Glutamatergic neuron (in vitro differentiated cells): ENCODE measurements at places on chromosomes 3 and 15.

GRCh38 chr3:129353589-129353941 lies 74.9 kb downstream of the EFCAB12 start:
- DNase-seq = no peak
- H3K27me3 ChIP-seq = peaks cover 6% of the 10 kb centered on the region
- H3K36me3 ChIP-seq = peaks cover 13% of the 10 kb centered on the region
- no peaks in the 10 kb centered on the region for H3K4me1 ChIP-seq
- no peak overlapping the region for H3K4me3 ChIP-seq

DNA sequence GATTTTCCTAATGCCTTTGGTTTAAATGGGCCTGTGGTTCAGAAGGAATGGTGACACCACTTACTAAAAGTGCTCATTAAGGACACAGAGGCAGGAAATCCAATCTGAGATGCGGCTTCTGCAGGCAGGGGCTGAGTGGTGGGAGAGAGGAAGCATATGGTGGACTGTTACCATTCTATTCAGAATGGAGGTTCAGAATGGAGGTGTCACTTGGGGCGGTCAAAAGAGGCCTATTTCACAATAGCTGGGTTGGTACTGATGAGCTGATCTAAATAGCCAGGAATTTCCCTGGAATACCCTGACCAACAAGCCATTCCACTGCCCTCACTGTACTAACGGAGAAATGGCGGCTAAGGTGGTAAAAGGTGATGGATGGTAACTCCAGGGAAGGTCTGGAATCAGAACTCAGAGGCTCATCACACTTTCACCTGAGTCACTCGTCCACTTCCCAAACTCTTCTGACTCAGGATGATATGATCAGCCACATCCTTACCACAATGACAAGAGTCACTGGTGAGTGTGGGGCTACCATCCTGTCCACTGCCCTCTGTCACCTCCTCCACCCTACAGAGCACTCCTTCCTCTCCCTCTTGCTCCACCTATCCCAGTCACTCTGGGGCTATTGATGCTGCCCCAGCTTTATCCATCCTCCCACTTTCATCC lies 15.7 kb downstream of the RFT1 start:
- H3K36me3 ChIP-seq = no peaks in the 10 kb centered on the region
- DNase-seq = no peak
- H3K4me1 ChIP-seq = no peaks in the 10 kb centered on the region

DNA sequence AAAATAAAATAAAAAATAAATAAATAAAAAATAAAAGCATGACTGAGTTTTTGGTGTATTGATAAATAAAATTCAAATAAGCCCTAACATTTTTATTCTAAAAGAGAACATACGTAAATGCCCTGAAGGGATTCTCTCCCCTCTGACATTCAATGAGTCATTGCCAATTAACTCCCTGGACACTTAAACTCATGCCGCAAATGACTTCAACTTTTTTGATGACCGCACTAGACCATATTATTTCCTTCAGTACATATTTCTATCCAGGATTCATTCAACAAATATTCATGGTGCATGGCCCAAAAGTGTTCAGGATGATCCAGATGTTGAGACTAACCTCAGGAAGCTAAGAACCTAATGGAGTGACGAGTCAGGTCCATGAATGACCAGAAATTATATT lies 195.9 kb upstream of the LRRN1 start:
- H3K4me1 ChIP-seq = peaks cover 10% of the 10 kb centered on the region
- no peak overlapping the region for H3K27ac ChIP-seq
- H3K27me3 ChIP-seq = peaks cover 6% of the 10 kb centered on the region
- DNase-seq = no peak
- H3K36me3 ChIP-seq = no peaks in the 10 kb centered on the region
- H3K4me3 ChIP-seq = no peak overlapping the region

- DNase-seq = no peak
- H3K27ac ChIP-seq = no peak overlapping the region
- no peak overlapping the region for H3K4me3 ChIP-seq
- H3K4me1 ChIP-seq = peaks cover 5% of the 10 kb centered on the region
- H3K36me3 ChIP-seq = no peaks in the 10 kb centered on the region
These were observed 61.1 kb downstream of the MLH1 start for GRCh38 chr3:37054370-37054769.

DNA sequence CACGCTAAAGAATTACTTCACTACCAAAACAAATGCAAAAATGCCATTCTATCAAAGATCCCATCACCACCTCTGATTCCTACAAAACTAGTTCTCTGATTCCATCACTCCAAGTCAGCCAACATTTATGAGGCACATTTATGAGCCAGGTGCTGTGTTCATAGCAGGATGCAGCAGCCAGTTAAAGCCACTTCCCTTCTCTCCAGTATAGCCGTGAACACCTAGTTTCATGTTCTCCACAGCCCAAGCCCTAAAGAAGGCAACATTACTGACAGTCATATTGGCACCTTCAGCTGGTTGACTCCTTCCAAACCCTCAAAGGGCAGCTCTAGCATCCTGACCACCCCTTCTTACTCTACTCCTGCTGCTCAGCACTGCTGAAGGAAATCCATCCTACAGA lies 36.4 kb downstream of the RYK start:
- no peak overlapping the region for H3K4me3 ChIP-seq
- H3K4me1 ChIP-seq = peaks cover 3% of the 10 kb centered on the region
- DNase-seq = no peak
- H3K27me3 ChIP-seq = no peaks in the 10 kb centered on the region
- H3K27ac ChIP-seq = no peak overlapping the region
- no peaks in the 10 kb centered on the region for H3K36me3 ChIP-seq

DNA sequence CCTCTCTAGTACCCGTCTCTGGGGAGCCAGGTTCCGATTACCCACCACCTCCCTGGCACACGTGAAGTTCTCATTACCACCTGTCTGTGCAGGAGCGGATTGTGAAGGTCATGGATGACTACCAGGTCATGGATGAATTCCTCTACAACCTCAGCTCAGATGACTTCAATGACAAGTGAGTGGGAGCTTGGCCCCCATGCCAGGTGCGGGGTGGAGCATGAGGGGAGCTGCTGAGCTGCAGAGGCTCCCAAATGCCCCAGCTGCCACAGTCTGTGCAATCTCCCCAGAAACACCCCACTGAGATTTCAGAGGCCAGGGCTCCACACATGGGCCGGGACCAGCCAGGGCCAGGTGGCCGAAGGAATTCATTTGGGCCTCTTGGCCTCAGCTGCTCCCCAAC lies 34.3 kb downstream of the DNAH1 start:
- H3K36me3 ChIP-seq = no peaks in the 10 kb centered on the region
- no peak overlapping the region for H3K27ac ChIP-seq
- no peak overlapping the region for H3K4me3 ChIP-seq
- no peak for DNase-seq

GRCh38 chr3:12351145-12351544 lies 62.3 kb downstream of the PPARG start:
- no peak overlapping the region for H3K4me3 ChIP-seq
- no peaks in the 10 kb centered on the region for H3K4me1 ChIP-seq
- H3K27me3 ChIP-seq = no peaks in the 10 kb centered on the region
- no peak for DNase-seq
- H3K27ac ChIP-seq = no peak overlapping the region
